ENCODE measurements at places on chromosomes 6 and 20.
A peak's percentile ranks its signal among the peaks of the same experiment; 100 is the strongest.

DNA sequence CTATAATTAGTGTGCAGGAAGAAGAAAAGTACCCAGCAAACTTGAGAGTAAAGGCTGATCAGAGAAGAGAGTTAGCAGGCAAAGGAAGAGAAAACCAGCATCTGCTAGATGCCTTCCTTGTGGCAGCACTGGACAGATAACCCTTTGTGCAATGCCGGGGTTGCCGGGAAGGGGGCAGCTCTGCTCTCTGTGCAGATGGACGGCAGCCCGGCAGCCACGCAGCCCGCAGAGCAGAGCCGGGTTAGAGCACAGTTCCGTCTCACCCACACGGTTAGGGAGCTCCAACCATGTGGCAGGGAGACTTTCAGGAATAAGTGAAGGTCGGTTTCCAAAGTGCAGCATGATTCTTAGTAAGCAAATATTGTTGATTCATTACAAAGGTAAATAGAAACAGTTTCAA, 80.0 kb upstream of the RPS6KA2 start:
- DNase-seq: peak; percentile 5

- DNase-seq: no peak
Observed at GRCh38 chr20:59937150-59937549, 3.0 kb downstream of the PPP1R3D start.

DNA sequence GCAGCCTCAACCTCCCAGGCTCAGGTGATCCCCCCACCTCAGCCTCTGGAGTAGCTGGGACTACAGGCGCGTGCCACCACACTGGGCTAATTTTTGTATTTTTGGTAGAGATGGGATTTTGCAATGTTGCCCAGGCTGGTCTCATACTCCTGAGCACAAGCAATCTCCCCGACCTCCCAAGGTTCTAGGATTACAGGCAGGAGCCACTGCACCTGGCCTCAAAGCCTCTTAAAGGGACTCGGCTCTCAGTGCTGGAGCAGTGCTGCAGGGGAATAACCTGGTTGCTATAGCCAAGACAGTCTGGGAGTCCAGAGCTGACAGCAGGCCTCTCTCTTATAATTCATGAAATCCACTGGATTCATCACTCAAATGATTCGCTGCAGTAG, 17.0 kb downstream of the GHRH start:
- DNase-seq: no peak

DNA sequence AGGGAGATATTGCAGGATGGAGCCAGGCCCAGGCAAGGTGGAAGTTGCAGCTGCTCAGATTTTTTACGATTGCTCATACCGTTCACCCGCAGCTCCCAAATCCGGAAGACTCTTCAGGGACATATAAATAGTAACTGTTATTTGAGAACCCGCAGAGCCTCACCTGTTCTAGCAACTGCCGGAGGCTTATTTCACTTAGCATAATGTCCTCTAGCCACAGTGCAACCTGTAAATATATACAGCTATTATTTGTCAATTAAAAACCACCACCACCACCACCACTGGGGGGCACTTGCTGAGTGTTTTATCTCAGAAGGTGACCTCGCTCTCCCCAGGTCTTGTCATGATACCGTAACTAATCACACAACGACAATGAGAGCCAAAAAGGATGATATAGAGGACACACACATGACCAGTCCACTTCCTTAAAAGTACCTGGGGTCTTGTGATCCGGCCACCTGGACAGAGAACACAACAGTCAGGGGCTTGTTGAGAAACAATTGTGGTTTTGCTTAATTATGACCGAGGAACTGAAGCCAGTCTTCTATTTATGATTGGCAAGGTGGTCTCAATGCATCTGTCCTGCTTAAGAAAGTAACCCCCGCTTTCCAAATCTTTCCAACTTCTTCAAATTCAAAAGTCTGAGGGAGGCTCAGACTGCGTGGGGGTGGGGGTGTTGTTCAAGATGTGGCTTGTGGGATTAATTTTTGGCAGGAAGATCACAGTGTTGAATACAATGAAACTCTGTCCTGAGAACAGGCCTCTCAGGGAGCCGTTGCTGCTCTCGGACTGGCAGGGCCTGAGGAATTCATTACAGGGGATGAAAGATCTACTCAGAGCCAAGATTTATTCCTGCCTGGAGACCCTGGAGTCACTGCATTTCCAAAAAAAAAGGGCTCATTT, 107.7 kb upstream of the PRND start:
- DNase-seq: peak; percentile 27

DNA sequence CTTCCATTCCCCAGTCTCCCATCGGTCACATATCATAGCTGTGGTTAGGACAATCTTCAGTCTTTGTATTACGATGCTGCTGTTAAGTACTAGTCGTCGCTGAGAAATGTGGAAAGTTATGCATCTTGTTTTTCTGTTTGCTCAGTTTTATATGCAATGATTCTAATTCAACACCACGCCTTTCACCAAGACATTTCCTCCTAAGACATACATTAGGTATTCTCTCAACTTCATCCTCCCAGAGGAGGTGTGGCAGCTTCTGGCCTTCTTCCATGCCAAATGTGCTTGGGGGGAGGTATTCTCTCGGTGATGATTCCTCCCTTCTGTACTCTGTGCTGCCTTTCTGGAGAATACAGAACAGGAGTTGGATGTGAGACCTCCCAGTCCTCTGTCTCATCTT, 66.1 kb downstream of the B4GALT5 start:
- no peak for DNase-seq

DNA sequence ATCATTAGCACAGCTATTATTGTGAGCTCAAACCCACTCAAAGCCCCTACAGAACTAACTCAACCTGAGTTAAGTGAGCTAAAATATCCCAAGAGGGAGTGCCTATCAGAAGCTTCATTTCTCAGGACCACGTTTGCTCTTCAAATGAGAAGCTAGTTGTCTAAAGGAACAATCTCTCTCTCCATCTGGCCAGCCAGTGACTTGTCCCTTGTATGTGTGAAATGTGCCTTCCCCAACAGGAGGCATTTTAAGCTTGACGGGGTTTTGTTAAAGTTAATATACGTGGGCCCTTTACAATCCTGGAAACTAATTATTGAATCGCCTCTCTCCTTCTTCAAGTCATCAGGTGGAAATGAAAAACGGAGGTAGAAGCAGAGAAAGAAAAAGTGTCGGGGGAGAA, 62.0 kb downstream of the TRERF1 start:
- DNase-seq: no peak

GRCh38 chr20:62707276-62707920, 1.2 kb upstream of the NTSR1 start:
- DNase-seq: no peak

- no peak for DNase-seq
Observed at GRCh38 chr20:16970776-16971175, 222.6 kb downstream of the OTOR start.

GRCh38 chr6:37867756-37868446, 48.4 kb downstream of the ZFAND3 start:
- DNase-seq: no peak

DNA sequence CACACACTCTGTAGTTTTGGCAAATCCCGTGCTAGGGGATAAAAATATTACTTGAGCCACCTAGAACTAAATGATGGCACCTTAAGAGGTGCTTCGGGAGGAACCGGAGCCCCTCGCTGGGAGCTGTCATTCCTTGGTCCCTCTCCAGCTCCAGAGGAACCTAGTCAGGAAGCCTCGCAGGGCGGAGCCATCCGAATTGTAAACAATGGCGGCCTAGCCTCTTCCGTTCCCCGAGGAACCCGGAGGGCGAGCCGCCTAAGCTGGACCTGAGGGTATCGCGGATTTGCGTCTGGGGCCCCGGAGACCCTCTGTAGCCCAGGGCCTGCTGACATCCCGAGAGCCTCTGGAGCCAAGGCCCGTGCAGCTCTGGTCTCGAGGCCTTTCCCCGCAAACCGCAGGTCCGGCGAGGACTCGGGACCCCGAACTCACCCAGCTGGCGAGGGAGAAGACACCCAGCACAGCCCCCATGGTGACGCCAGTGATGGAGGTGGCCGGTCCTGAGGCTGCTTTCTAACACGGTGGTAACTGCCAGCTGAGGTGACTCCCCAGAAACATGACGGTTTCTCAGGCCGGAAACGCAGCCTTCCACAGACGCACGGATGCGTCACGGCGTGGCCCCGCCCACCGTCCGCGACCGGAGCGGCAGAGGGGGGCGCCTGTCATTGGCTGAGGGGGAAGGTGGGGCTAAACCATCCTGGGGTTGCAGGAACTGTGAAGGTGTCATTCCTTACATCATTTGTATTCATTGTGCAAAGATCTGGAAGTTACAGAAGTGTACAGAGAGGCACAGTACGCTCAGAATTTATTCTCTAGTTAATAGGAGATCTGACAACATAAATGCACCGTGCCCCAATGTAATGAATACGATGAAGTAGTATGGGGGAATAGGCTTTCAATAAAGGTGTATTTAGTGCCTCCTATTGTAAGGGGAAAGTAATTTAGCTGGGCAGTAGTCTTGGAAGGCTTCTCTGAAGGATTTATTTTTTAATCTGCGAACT, at the start of gene SERINC3:
TSS of gene SERINC3 (minus strand) at position 587 of the 998 bp plus-strand sequence. CDS start at position 468, 119 bp downstream.
- DNase-seq: peak; percentile 62

GRCh38 chr20:34089655-34090345, 22.2 kb downstream of the EIF2S2 start:
- no peak for DNase-seq
